Hematopoietic multipotent progenitor cell treated with erythropoietin and hydrocortisone succinate and interleukin-3 and kit ligand, for 6 days (in vitro differentiated cells): ENCODE measurements at places on chromosomes 3 and 15.

DNA sequence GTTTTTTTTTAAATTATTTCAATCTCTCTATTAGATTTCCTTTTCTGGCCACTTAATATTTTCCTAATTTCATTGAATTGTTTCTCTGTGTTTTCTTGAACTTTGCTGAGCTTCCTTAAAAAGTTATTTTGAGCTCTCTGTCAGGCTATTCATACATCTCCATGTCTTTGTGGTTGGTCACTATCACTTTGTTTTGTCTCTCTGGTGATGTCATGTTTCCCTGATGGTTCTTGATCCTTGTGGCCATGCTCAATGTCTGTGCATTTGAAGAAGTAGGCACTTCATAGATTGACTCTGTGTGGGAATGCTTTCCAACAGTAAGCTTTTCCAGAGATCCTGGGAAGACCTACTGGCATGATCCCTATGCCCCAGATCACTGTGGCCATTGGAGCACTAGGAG lies 18.6 kb downstream of the CD200R1 start:
- DNase-seq, result no peak

DNA sequence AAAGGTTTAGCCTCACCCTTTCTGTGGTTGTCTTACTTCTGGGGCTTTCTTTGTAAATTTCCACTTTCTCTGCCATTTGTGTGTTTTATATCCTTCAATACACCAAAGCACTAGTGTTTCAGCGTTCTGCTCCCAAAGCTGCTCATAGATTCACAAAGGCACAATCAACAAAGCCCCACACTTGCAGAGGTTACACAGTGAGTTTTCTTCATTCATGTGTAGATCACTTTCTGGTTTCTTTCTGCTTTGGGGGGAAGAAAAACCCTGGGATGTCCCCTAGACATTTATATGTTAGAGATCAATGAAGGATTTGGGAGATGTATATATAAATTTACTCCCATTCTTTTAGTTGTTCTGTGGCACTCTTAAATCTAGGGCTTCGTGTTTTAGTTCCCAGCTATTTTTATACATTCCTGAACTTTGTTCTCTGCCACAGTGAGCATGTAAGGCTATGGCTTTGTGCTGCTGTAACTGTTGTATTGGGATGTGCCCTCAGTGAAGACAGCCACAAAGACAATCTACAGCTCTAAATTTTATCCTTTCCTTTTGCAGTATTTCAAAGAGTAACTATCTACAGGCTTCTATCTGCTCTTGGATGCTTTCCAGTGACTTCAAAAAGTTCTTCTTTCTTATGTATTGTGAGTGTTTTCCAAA lies 636.5 kb downstream of the ZBBX start:
- no peak for DNase-seq

DNA sequence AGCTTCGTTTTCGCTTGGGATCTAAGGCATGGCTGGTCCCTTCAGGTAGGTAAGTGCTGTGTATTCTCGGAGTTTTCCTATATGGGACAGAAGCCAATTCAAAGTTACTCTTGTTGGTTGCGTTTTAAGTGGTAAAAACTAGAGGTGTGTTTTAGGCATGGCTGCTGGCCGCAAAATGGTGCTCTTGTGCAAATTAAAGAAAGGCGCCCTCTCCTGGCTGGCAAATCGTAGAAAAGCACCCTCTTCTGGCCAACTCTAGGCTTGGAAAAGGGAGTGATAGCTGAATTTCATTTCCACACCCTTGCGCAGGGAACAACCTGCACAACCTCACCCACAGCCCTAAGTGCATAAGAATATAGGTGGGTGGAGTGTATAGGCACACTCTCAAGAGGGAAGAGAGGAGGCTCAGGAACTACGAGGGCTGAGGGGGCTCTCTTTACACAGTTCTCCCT lies 23.5 kb downstream of the DRD3 start:
- DNase-seq, result peak; percentile 51

DNA sequence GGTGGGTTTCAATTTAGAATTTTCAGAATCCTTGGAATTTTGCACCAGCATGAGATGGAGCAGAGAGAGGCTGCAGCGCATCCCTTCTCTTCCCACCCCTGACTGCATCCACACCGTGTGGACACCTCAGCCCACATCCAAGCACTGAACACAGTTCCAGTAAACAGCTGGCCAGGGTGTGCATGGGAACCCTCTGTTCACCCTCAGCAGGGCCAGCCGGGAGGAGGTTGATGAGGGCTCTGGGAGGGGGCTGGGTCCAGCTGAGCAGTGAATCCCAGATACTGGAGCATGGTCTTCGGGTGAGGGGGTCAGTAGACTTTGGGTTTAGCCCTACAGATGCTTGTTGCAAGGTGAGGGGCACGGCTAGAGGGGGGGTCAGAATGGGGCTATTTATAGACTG lies 85.8 kb downstream of the RPLP1 start:
- no peak for DNase-seq

GRCh38 chr15:41043276-41043951 lies 72.7 kb downstream of the INO80 start:
- no peak for DNase-seq

DNA sequence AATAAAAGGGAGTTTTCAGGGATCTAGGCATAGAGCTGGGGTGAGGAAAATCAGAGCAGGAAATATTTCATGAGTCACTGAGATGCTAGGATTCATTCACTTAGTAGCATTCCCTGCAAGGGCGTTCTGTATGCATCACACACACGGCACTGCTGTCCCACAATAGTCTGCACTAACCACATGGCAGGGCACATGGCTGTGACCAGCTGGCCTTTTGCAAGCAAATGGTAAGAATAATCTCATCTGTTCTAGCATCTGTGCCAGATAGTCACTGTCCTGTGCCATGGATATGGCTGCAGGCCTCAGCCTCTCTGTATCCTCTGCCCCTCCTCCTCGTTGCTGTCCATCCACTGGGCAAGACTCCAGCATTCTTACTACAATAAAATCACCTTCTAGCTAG lies 37.8 kb downstream of the BOC start:
- no peak for DNase-seq

GRCh38 chr3:27713078-27713423 lies 9.1 kb downstream of the EOMES start:
- no peak for DNase-seq

DNA sequence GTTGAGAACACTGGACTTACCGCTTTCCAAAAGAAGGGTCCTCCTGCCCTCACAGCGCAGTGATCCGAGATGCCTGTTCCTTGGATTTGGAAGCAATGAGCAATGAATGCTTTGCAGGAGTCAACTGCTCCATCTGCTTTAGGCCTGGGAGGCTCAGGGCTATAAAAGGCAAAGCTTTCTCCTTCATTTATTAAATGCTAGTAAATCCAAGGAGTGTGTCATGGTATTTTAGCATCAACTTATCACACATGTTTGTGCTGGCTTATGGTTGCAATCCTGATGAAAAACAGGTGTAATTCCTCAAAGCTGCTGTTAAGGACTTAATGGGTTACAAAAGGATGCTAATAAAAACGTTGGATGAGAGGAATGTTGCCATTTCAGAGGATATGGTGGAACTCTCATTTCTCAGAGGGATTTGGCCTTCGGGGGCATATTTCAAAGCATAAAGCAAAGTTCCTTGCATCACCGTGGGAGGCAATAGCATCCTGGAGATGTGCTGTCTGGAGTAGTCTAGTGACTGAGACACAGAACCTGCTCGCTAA lies 158.5 kb upstream of the TPM1 start:
- DNase-seq, result no peak

DNA sequence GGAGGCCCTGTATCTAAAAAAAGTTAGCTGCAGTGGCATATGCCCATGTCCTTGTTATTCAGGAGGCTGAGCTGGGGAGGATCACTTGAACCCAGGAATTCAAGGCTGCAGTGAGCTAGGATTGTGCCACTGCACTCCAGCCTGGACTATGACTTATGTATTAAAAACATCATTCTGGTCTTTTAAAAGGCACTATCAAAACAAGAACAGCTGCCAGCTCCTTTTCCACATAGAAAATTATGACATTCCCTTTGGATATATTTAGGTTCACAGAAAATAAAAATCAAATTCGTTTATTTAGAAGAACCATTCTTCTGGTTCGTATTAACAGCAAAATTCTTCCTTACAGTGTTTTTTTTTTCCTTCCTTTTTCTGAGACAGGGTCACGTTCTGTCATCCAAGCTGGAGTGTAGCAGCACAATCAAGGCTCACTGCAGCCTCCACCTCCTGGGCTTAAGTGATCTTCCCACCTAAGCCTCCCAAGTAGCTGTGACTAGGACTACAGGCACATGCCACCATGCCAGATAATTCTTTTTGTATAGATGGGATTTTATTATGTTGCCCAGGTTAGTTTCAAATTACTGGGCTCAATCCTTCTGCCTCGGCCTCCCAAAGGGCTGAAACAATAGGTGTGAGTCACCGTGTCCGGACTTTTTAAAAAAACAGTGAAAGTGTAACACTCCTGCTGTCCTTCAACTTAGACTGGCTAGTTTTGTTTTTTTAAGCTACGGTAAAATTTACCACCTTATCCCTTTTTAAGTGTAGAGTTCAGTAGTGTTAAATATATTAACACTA lies 13.9 kb downstream of the ICE2 start:
- DNase-seq, result no peak

- DNase-seq, result peak; percentile 27
Observed at GRCh38 chr3:183845608-183846288, 20.4 kb upstream of the MAP6D1 start.

DNA sequence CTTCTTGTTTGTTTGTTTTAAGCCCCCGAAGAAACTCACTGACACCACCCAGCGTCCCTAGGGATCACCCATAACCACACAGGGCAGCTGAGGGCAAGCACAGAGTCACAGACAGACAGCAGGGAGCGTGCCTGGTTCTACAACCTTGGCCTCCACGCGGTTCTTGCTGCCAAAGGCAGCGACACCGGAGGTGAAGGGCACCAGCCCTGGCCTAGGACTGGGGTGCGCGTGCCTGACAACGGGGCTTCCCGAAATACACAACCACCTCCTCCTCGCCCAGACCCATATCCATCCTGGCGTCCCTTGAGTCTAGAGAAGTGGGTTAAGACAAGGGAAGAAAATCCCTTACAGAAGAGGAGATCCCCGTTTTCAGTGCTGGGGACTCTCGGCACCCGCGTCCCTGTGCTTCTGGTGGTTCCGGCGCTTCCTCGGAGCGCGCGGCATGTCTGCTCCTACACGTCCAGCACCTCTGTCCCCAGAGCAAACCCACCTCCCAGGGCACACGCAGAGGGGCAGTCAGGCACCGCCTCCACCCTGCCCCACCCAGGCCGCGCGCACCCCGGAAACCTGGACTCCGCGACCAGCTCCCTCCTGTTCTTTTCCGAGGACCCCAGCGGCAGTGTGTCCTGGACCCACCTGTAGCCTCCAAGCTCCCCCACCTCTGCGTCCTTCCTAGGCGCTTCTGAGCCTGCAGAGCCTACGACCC lies 911 bp downstream of the RFTN1 start:
- DNase-seq, result peak; percentile 74

DNA sequence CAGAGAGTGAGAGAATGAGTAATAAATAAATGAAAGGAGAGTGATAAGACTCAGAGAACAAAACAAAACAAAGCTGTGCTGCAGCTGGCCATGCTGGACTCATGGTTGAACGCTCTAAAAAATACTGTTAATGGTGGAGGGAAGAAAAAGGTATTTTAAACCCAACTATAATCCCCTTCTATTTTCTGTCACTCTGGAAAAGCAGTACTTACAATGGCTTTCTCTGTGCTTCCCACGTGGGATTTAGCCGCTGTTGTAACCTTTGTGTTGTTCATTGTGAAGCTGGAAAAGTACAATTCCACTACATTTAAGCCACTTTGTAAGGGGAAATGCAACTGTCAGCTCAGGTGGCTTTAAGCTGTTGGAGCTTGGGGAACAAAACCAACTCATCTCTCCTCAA lies 917.7 kb downstream of the IGSF11 start:
- no peak for DNase-seq

DNA sequence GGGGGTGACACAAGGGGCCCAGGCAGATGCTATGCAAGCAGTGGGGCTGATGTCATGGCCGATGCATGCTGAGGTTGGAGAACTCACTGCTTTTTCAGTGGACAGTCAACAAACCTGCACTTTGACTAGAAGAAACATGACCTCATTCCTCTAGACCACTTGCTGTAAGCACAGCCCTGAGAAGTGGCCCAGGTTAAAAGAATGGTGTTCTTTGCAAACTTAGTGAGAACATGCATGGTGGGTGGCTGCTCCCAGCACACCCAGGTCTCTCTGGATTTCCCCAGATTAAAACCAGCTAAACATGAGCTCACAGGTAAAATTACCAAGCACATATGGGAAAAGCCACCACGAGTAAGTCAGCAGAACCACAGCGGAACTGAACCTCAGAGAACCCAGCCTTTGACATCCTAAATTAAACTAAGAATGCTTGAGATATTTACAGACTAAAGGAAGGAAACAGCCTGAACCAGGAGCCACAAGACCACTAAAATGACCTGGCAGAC lies 15.5 kb downstream of the DLEC1 start:
- DNase-seq, result no peak

- DNase-seq, result no peak
Observed at GRCh38 chr3:129654131-129654530, 47.7 kb upstream of the PLXND1 start.

DNA sequence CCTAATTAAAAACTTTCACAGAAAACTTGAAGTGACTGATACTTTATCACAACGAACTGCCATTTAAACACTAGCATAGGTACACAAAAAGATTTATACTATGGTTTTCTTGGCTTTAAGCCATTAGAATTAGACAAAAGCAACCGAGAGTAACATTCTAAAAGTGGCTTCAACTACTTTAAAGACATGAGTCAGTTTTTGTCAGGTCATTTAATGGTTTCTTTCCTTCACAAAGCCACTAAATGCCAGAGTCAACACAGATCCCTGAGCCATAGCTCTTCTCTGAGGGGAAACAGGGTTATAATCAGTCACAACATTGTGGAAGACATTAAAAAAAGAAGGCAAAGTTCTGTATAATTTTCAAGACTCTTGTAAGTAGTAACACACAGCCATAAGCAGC lies 54.6 kb downstream of the CAPN3 start:
- DNase-seq, result no peak

DNA sequence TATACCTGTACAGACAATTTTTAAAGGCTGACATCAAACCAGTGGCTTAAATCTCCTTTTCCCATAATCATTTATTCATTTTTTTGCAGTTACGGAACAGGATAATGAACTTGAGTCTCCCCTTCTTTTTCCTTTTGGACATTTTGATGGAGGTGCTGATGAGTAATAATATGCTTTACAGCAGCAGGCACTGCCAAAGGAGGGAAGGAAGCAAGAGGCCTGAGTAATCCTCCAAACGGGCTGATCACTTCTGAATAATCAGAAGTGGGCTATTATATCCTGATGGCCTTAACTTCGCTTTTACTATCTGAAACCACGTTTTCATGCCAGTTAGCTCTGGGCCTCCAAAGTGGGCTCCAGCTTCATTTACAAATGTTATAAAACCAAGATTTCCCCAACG lies 527.2 kb downstream of the FOXP1 start:
- DNase-seq, result no peak
